Testis (tissue), 5 donors: ENCODE measurements at places on chromosomes 16 and 17. TPM values are rescaled to one million over a fixed set of nuclear protein-coding genes. Genes with fewer than 3 reads are reported as not detected.

The TNFRSF17 gene
- total RNA-seq, result 4.3 TPM

The TIGD7 gene
- total RNA-seq, result 17.5 TPM

The ESRP2 gene
- 14.6 TPM for total RNA-seq

The DNAH17 gene
- total RNA-seq, result 38.5 TPM

The CCDC200 gene
- total RNA-seq, result 147 TPM

The GUCY2D gene
- 1.3 TPM for total RNA-seq

The NOB1 gene
- 42.6 TPM for total RNA-seq
